Airway epithelial cell (primary cell): ENCODE measurements at places on chromosomes 6 and 20. TPM values are rescaled to one million over a fixed set of nuclear protein-coding genes. Genes with fewer than 3 reads are reported as not detected.

OXT gene
- total RNA-seq = not detected in 2 replicates

MTFR2 gene
- 5.1 and 9.1 TPM in 2 replicates for total RNA-seq

SEL1L2 gene
- not detected in 2 replicates for total RNA-seq

AGER gene
- 1.2 and 2.0 TPM in 2 replicates for total RNA-seq

RHAG gene
- not detected in 2 replicates for total RNA-seq

SCP2D1 gene
- total RNA-seq = not detected in 2 replicates

SEMG1 gene
- total RNA-seq = not detected in 2 replicates

ID4 gene
- 1.3 and 2.1 TPM in 2 replicates for total RNA-seq

PIGU gene
- total RNA-seq = 20.0 and 23.7 TPM in 2 replicates

ANKRD66 gene
- total RNA-seq = not detected in 2 replicates

CDSN gene
- total RNA-seq = 0.14 TPM in 1 of 2 replicates, not detected in the other

BCAS1 gene
- 0.46 and 1.6 TPM in 2 replicates for total RNA-seq

LYRM2 gene
- total RNA-seq = 16.2 and 21.2 TPM in 2 replicates

CPNE5 gene
- 0.05 and 0.07 TPM in 2 replicates for total RNA-seq

GATA5 gene
- total RNA-seq = not detected in 2 replicates

WFDC10B gene
- total RNA-seq = not detected in 2 replicates

LY6G5B gene
- total RNA-seq = 0.60 and 2.1 TPM in 2 replicates
